ENCODE measurements at places on chromosomes 11 and 22. TPM values are rescaled to one million over a fixed set of nuclear protein-coding genes. Genes with fewer than 3 reads are reported as not detected.

Gene DLAT
- total RNA-seq: 61.8 TPM

Gene SCUBE2
- total RNA-seq: not detected

Gene NXPE2
- not detected for total RNA-seq

Gene WBP2NL
- 1.4 TPM for total RNA-seq

Gene PRG3
- total RNA-seq: not detected

Gene OLFML1
- not detected for total RNA-seq
